Right renal pelvis (tissue), 4 donors: ENCODE measurements at places on chromosomes 12 and 14. TPM values are rescaled to one million over a fixed set of nuclear protein-coding genes. Genes with fewer than 3 reads are reported as not detected.

- no peak for DNase-seq
Observed at GRCh38 chr14:49494836-49495235, 91.3 kb downstream of the RPS29 start.

GRCh38 chr14:64053694-64054669 lies 201.2 kb downstream of the SYNE2 start:
- DNase-seq, result no peak

DNA sequence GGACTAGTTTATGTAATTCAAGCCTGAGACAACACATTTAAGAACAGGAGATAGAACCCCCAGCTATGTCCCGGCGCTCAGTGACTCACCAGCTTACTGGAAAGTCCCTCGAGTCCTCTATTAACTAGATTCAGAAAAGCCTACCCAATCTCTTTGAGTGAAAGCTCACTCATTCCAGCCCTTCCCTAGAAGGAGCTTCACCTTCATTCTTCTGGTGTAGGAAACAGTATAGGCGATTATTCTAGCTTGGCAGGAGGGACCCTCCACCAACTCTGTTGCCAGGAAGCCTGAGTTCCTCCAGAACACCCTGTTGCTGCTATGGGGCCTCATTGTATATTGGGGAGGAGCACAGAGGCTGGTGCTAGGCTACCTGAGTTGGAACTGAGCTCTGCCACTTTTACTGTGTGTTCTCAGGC lies 57.2 kb upstream of the AEBP2 start:
- no peak for DNase-seq

The ADGRD1 gene
- polyA plus RNA-seq, result 14.9 TPM
